ENCODE measurements at places on chromosomes 3 and 15. TPM values are rescaled to one million over a fixed set of nuclear protein-coding genes. Genes with fewer than 3 reads are reported as not detected.

Gene KBTBD13
- total RNA-seq, result 0.09 TPM

GRCh38 chr3:107710851-107711250, 188.1 kb downstream of the BBX start:
- no peak for DNase-seq

Gene MBD4
- 26.6 TPM for total RNA-seq

Gene CACNA2D2
- 4.9 TPM for total RNA-seq

Gene IMPG2
- 0.22 TPM for total RNA-seq

Gene GPR62
- not detected for total RNA-seq

DNA sequence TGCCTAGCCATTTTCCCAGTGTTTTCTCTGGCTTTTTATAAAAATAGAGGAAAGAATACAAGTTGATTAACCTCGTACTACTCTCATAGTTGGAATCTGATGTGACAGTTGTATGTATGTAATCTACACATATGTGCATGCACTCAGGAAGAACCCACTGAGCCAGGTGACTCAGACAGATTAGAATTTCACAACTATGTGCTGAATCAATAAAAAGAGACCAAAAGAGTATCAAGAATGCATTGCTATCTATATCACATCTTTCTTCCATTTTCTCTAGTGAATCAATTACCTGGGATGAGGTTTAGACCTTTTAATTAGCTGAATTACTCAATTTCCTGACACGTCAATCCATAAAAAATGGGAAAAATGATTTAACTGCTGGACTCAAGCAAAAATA, 319.3 kb upstream of the ATP10A start:
- DNase-seq, result no peak

- no peak for DNase-seq
Measured at GRCh38 chr15:85588677-85589076, 206.0 kb downstream of the KLHL25 start.

GRCh38 chr15:68663526-68663925, 84.7 kb downstream of the CORO2B start:
- no peak for DNase-seq

DNA sequence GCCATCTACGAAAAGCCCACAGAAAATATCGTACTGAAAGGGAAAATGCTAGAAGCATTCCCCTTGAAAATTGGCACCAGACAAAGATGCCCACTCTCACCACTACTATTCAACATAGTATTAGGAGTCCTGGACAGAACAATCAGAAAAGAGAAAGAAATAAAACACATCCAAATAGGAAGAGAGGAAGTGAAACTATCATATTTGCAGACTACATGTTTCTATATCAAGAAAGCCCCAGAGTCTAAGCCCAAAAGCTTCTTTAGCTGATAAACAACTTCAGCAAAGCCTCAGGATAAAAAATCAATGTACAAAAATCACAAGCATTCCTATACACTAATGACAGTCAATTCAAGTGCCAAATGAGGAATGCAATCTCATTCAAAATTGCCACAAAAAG, 15.6 kb downstream of the OR5K3 start:
- no peak for DNase-seq

DNA sequence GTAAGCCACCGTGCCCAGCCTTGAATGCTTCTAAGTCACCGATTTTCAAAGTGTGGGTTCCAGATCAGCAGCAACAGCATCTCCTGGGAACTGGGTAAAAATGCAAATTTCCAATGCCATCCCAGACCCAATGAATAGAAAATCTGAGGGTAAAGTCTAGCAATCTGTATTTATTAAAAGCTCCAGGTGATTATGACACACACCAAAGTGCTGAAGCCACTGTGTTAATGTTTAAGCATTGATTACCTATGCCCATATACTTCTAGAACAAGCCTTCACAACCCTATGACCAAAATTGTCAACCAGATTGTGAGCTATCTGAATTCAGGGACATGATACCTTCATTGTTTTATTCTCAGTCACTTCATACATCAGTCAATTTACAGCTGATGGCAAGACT, 86.5 kb downstream of the LRRFIP2 start:
- DNase-seq, result no peak

Gene PRSS50
- 0.16 TPM for total RNA-seq

GRCh38 chr3:8642001-8642400, 2.6 kb downstream of the SSUH2 start:
- no peak for DNase-seq

GRCh38 chr15:90529371-90530249, at the start of gene CRTC3:
Gene CRTC3, plus strand, starts transcription at chr15:90529923. Its CDS starts 149 bp downstream, at chr15:90530072.
- DNase-seq, result peak; percentile 75

GRCh38 chr3:97972976-97973375, 745 bp upstream of the RIOX2 start:
- DNase-seq, result no peak

Gene ESYT3
- total RNA-seq, result 0.70 TPM

GRCh38 chr15:63135804-63136203, 14.1 kb downstream of the LACTB start:
- DNase-seq, result no peak

GRCh38 chr3:118526758-118527513, 507.7 kb downstream of the IGSF11 start:
- DNase-seq, result no peak

- DNase-seq, result no peak
Measured at GRCh38 chr15:89999676-90000185, 1.4 kb upstream of the ZNF710 start.

DNA sequence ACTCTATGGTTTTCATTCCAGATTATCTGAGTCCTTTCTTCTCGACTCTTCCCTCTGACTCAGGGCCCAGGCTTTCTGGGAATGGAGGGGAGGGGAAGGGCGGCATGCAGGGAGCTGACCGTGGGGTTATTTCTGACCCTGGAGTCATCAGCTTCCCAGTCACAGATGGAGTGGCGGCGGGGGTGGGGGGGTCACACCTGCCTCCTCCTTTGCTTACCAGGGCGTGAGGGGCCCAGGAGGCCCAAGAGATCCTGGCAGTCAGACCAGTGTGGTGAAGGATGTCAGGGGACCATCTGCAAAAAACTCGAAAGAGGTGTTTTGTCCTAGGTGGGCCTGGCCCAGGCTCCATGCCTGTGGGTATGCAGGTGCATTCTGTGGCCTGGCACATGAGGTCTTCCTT, 996 bp upstream of the XIRP1 start:
- DNase-seq, result no peak

GRCh38 chr3:170862618-170863374, 7.2 kb downstream of the RPL22L1 start:
- no peak for DNase-seq
